GM12878 (cell line): ENCODE measurements at places on chromosomes 3 and 15. TPM values are rescaled to one million over a fixed set of nuclear protein-coding genes. Genes with fewer than 3 reads are reported as not detected.

GRCh38 chr3:177306252-177306651, 109.0 kb upstream of the TBL1XR1 start:
- DNase-seq, result no peak

DNA sequence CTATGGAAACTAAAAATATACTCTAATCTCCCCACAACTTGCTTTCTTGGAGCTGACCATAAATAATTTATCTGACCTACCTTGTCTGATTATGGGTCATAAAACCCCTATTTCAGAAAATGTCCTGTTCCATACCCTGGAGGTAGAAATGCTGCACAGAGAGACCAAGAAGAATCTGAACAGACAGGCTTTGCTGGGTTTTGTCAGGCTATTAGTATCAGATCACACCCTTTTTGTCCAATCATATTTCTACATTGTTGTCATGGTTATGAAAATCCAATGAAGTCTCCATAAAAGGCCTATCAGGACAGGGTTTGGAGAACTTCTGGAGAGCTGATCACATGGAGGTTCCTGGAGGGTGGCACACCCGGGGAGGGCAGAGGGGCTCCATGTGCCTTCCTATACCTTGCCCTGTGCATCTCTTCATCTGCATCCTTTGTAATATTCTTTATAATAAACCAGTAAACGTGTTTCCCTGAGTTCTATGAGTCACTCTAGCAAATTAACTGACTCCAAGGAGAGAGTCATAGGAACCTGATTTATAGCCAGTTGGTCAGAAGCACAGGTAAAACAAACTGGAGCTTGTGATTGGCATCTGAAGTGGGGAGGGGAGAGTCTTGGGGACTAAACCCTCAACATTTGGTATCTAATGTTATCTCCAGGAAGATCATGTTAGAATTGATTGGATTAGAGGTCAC, 58.1 kb downstream of the NGLY1 start:
- DNase-seq, result no peak

DNA sequence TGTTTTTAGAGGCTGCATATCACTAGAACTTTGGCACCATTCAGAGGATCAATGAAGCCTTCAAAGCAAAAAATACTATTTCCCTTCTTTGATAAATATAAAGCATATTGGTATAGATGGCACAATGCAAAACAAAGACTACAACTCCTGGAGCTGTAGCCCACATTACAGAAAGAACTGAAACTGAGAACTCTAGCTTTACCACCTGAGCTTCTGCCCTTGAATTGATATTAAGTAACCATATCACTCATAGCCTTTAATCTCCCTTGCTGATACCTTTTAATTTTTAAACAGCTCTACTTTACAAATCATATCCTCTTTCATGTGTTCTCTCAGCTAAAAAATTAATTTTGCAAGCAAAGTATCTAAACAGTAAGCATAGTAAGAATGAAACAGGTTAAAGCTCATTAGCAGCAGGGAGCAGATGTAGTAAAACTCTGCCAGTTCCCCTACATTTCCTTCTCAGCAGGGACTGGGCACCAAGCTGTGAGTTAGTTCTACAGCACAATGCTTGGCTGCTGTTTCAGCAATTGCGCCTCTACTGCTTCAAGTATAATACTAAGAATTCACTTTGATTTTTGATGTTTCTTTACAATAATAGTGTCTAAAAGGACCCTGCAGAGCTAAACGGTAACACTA, 97.9 kb upstream of the NANOGP8 start:
- DNase-seq, result peak; percentile 45

- DNase-seq, result no peak
Measured at GRCh38 chr15:67967871-67968431, 86.2 kb upstream of the PIAS1 start.

KBTBD12 gene
- total RNA-seq, result not detected in 2 replicates

C3orf70 gene
- total RNA-seq, result 0.05 TPM in 1 of 2 replicates, not detected in the other

TIMP4 gene
- total RNA-seq, result not detected in 2 replicates

CKMT1A gene
- total RNA-seq, result 0.13 TPM in 1 of 2 replicates, not detected in the other

INKA1 gene
- 6.0 and 9.2 TPM in 2 replicates for total RNA-seq

CAMK2N2 gene
- total RNA-seq, result 1.4 and 1.9 TPM in 2 replicates

PLSCR2 gene
- total RNA-seq, result not detected in 2 replicates
